ENCODE measurements at places on chromosomes 5 and 9. TPM values are rescaled to one million over a fixed set of nuclear protein-coding genes. Genes with fewer than 3 reads are reported as not detected.

ITGA2 gene
- total RNA-seq = 23.4 TPM

FOXE1 gene
- total RNA-seq = not detected

MEF2C gene
- 8.3 TPM for total RNA-seq

MAMDC2 gene
- not detected for total RNA-seq

SIT1 gene
- not detected for total RNA-seq

ARL10 gene
- not detected for total RNA-seq

ANKDD1B gene
- not detected for total RNA-seq

SEMA6A gene
- 5.0 TPM for total RNA-seq

SPATA31A3 gene
- not detected for total RNA-seq

ZNF474 gene
- 0.06 TPM for total RNA-seq

PCDHGA2 gene
- total RNA-seq = 0.99 TPM

HEMGN gene
- not detected for total RNA-seq

MEIKIN gene
- not detected for total RNA-seq

GABRA6 gene
- 0.14 TPM for total RNA-seq

FCN2 gene
- total RNA-seq = not detected

FAM200C gene
- total RNA-seq = 7.0 TPM

PLEKHG4B gene
- 7.3 TPM for total RNA-seq

BAAT gene
- not detected for total RNA-seq

CREBRF gene
- total RNA-seq = 4.4 TPM

PCDHA4 gene
- 0.04 TPM for total RNA-seq

SVEP1 gene
- total RNA-seq = 0.41 TPM

FLT4 gene
- total RNA-seq = 0.04 TPM

C5orf47 gene
- not detected for total RNA-seq

GAS1 gene
- total RNA-seq = 6.6 TPM

NEUROG1 gene
- total RNA-seq = not detected

ACOT12 gene
- not detected for total RNA-seq

CHSY3 gene
- 9.3 TPM for total RNA-seq

CTXN3 gene
- not detected for total RNA-seq

ENTPD2 gene
- not detected for total RNA-seq

CDKN2B gene
- total RNA-seq = not detected

RANBP17 gene
- total RNA-seq = not detected

TICAM2 gene
- 4.5 TPM for total RNA-seq

IL33 gene
- total RNA-seq = not detected

AGXT2 gene
- total RNA-seq = not detected

ANKRD20A1 gene
- total RNA-seq = 0.97 TPM

CRHBP gene
- total RNA-seq = not detected

IFNA21 gene
- not detected for total RNA-seq

MYO10 gene
- 28.7 TPM for total RNA-seq

VLDLR gene
- 7.8 TPM for total RNA-seq

MAN2A1 gene
- total RNA-seq = 36.9 TPM

CDC42SE2 gene
- 36.7 TPM for total RNA-seq

PIP5KL1 gene
- total RNA-seq = 0.95 TPM

ZMYND19 gene
- total RNA-seq = 26.8 TPM

CYSRT1 gene
- 0.14 TPM for total RNA-seq

CD72 gene
- 0.53 TPM for total RNA-seq

SRA1 gene
- total RNA-seq = 72.6 TPM

MAST4 gene
- 0.75 TPM for total RNA-seq

PTPRD gene
- 10.0 TPM for total RNA-seq
